ENCODE measurements at places on chromosomes 1 and 21.

- peaks cover 6% of the 10 kb centered on the region for H3K4me1 ChIP-seq
- no peaks in the 10 kb centered on the region for H3K27me3 ChIP-seq
Measured at GRCh38 chr1:116504308-116505156, 66.3 kb downstream of the CD58 start.

GRCh38 chr21:45377866-45378257 lies 27.1 kb upstream of the COL18A1 start:
- no peak overlapping the region for H3K27ac ChIP-seq
- no peak for DNase-seq
- H3K36me3 ChIP-seq, result no peaks in the 10 kb centered on the region
- H3K27me3 ChIP-seq, result no peaks in the 10 kb centered on the region
- H3K4me3 ChIP-seq, result no peak overlapping the region

DNA sequence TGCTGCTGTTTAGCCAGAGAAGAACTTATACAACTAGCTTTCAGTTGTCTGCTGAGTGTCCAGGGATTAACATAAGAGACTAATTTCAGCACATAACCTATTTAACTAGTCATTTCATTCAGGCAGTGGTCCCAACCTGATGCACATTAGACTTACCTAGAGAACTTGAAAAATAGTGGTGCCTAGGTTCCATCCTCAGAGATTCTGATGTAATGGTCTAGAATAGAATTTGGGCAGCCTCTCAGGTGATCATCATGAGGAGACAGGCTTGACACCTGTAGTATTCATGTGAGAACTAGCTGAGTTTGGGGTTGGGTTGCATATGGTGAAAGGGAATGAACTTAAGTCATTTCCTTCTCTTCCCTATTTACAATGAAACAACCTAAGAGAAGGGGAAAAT lies 24.8 kb downstream of the CNST start:
- peaks cover 19% of the 10 kb centered on the region for H3K4me1 ChIP-seq
- H3K27ac ChIP-seq, result no peak overlapping the region
- H3K27me3 ChIP-seq, result no peaks in the 10 kb centered on the region
- no peak overlapping the region for H3K4me3 ChIP-seq
- no peaks in the 10 kb centered on the region for H3K36me3 ChIP-seq

- H3K27me3 ChIP-seq, result no peaks in the 10 kb centered on the region
- H3K36me3 ChIP-seq, result no peaks in the 10 kb centered on the region
- H3K27ac ChIP-seq, result no peak overlapping the region
- DNase-seq, result no peak
- H3K4me3 ChIP-seq, result no peak overlapping the region
Measured at GRCh38 chr21:36776981-36777617, 78.2 kb downstream of the SIM2 start.

- H3K27me3 ChIP-seq, result no peaks in the 10 kb centered on the region
- no peak overlapping the region for H3K4me3 ChIP-seq
- H3K4me1 ChIP-seq, result no peaks in the 10 kb centered on the region
- H3K36me3 ChIP-seq, result no peaks in the 10 kb centered on the region
Measured at GRCh38 chr1:182213163-182213562, 151.7 kb upstream of the ZNF648 start.

DNA sequence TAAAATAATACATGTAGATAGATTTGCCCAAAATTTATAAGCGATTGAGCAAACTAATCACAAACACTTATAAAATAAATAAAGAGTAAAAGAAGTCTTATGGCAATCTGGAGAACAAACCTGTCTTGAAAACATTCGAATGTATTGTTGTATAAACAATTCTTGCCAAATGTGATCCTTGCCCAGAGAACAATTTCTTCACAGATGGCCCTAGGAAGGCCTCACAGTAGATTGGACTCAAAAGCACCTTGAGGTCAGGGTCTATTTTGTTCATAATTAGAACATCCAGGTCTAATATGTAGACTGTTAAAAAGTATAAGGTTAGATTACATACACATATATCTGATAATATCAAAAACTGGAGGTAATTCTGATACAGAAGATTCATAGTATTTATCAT lies 202.4 kb downstream of the KCNT2 start:
- no peak for DNase-seq
- no peaks in the 10 kb centered on the region for H3K36me3 ChIP-seq
- peaks cover 17% of the 10 kb centered on the region for H3K4me1 ChIP-seq
- H3K27me3 ChIP-seq, result no peaks in the 10 kb centered on the region
- no peak overlapping the region for H3K27ac ChIP-seq

- H3K4me1 ChIP-seq, result peaks cover 5% of the 10 kb centered on the region
- H3K27ac ChIP-seq, result no peak overlapping the region
- H3K36me3 ChIP-seq, result no peaks in the 10 kb centered on the region
- no peaks in the 10 kb centered on the region for H3K27me3 ChIP-seq
- no peak overlapping the region for H3K4me3 ChIP-seq
Measured at GRCh38 chr1:111669268-111669667, 49.7 kb downstream of the RAP1A start.

DNA sequence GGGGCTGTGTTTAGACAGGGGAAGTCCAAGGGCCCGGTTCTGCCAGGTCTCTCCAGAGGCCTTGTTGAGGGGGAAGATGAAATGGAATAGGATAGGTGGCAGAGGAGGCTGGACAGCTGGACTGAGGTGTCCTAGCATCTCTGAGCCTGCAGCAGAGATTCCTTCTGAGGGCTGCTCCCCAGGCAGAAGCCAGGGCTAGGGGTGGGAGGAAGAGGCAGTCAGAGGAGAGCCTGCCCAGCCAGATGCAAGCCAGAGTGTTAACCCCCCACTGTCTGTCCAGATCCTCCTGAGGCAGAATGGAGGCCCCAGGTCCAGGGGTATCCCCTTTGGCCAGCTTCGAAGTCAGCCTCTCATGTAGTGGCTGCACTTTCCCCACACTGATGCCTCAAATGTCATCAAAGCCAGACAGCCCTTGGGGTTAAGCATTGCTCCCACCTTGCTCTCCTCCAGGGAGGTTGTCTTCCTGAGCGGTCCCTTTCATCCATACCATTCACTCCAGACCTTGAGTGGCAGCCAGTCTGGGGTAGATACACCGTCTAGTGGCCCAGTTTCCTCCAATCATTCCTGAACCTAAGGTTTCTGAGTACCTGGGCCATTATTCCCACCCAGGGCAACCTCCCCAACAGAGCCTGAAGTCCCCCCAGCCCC lies 1.7 kb downstream of the CSF1 start:
- peaks cover 22% of the 10 kb centered on the region for H3K4me1 ChIP-seq
- DNase-seq, result no peak
- H3K36me3 ChIP-seq, result no peaks in the 10 kb centered on the region
- H3K27me3 ChIP-seq, result no peaks in the 10 kb centered on the region
- H3K27ac ChIP-seq, result peak overlapping the region; percentile 83
- H3K4me3 ChIP-seq, result no peak overlapping the region

GRCh38 chr1:54456921-54457529 lies 50.8 kb upstream of the SSBP3 start:
- DNase-seq, result no peak
- no peaks in the 10 kb centered on the region for H3K27me3 ChIP-seq
- H3K4me3 ChIP-seq, result no peak overlapping the region
- H3K4me1 ChIP-seq, result no peaks in the 10 kb centered on the region
- H3K36me3 ChIP-seq, result no peaks in the 10 kb centered on the region

DNA sequence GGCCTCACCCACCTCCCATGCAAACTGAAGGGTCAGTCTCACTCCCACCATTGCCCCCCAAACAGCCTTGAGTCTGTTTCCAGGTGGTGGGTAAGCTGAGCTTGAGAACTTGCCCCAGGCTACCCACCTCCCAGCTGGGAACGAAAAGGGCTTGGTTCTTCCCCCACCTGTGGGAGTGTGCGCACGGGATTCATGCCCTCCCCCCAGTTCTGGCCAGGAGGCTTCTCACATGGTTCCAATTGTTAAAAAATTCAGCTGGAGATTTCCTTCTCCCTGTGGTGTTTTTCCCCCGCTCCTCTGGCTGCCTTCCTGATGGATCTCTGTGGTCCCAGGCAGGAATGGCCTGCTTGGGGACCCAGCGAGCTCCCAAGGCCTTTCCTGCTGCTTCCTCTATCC lies 81.8 kb upstream of the C21orf91 start:
- no peak overlapping the region for H3K4me3 ChIP-seq
- H3K4me1 ChIP-seq, result peaks cover 43% of the 10 kb centered on the region
- H3K27ac ChIP-seq, result peak overlapping the region; percentile 43
- no peaks in the 10 kb centered on the region for H3K36me3 ChIP-seq
- DNase-seq, result peak; percentile 31

DNA sequence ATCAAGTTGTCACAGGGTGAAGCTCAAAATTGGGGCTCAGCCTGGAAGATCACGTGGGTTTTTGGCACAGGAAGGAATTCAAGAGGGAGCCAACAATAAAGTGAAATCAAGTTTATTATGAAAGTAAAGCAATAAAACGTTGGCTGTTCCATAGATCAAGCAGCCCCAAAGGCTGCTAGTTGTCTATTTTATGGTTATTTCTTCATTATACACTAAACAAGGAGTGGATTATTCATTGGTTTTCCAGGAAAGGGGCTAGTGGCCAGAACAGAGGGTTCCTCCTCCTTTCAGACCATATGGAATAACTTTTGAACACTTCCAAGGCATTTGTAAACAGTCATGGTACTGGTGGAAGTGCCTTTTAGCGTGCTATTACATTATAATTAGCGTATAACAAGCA lies 723.5 kb upstream of the ADAMTS5 start:
- no peaks in the 10 kb centered on the region for H3K27me3 ChIP-seq
- no peak overlapping the region for H3K27ac ChIP-seq
- H3K4me1 ChIP-seq, result no peaks in the 10 kb centered on the region
- no peak overlapping the region for H3K4me3 ChIP-seq
- DNase-seq, result no peak

DNA sequence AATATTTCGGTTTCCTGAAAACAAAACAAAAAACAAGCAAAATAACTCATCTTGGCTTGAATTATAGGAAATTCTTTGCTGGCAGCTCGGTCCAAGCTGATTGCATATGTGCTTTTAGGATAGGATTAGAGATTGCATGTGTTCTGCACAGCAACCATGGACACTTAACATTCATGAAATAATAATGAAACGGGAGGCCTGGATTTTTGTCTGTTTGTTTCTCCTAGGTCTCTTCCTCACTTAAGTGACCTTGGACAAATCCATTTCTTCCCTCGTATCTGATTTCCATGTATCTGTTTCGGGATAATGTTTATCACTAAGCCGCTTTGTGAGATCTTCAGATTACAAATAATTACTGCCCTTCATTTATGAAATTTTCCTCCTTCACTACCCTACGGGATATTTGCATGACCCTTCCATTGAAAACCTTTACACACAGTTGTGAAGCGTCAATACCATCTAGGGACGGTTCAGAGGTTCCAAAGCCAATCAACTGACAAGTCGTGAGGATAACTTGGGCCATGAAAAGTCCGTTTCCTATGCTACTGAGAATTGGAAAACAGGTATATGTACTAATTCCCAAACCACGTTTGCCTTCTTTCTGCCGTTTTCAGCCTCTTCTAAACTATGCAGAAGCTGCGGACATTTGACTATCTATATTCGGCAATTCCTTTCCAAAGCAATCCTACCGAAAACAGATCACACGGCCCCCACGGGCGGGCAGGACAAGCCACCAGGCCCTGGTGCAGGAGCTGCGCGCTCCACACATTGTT lies 1.3 kb upstream of the H3-3A start:
- no peaks in the 10 kb centered on the region for H3K27me3 ChIP-seq
- H3K4me3 ChIP-seq, result peak overlapping the region; percentile 73
- H3K27ac ChIP-seq, result peak overlapping the region; percentile 100
- no peaks in the 10 kb centered on the region for H3K36me3 ChIP-seq
